ENCODE measurements at places on chromosomes 3 and 15.

- no peak for DNase-seq
Measured at GRCh38 chr3:24829629-24830229, 335.1 kb upstream of the THRB start.

DNA sequence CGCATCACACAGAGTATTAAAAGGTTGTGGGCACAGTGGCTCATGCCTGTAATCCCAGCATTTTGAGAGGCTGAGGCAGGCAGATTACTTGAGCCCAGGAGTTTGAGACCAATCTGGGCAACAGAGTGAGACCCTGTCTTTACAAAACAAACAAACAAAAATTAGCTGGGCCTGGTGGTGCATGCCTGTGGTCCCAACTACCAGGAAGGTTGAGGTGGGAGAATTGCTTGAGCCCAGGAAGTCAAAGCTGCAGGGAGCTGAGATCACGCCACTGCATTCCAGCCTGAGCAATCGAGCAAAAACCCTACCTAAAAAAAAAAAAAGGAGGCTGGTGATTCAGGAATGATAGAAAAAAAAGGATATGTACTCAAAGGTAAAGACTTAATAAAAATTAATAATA lies 28.2 kb upstream of the ST6GAL1 start:
- no peak for DNase-seq

GRCh38 chr3:155282385-155283091 lies 10.9 kb downstream of the STRIT1 start:
- DNase-seq = no peak

DNA sequence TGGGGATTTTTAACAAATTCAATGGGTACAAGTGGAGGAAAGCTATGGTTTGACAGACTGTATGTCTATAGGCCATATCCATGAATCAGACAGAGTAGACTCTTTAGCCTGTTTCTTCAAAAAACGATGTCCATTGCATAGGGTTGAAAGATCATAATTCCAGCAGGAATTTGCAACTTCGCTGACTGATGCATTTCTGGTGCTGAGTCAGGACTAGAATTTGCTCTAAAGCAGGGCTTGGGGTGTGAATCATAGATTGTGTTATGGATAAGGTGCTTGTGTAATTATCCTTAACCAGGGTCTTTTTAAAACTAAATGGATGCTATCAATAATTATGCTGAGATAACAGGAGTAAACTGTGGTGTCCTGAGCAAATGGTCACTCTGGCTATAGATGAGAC lies 200.4 kb upstream of the TBC1D5 start:
- DNase-seq = no peak

- DNase-seq = no peak
Measured at GRCh38 chr3:195148549-195148948, 122.4 kb downstream of the XXYLT1 start.

- no peak for DNase-seq
Measured at GRCh38 chr3:125001557-125002413, 54.0 kb downstream of the HEG1 start.

- no peak for DNase-seq
Measured at GRCh38 chr15:78550194-78550593, 9.9 kb downstream of the PSMA4 start.

DNA sequence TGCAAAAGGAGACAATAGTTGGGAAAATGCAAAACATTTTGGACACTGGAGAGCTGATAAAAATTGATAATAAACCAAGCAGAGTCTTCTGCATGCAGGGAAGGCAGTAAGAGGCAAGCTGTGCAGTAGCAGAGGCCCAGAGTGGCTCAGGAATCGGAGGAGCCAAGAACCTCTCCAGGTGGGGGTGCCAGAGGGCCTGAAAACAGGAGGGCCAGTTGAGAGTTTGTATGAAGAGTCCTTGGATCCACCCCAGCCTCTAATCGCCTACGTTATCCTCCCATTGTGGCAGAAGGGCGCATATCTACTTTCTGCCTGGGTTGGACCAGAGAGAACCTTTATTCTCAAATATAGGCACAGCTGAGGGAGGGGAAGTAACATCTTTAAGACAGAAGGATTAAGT lies 48.9 kb upstream of the RBP1 start:
- DNase-seq = no peak

- no peak for DNase-seq
Measured at GRCh38 chr15:99571299-99571698, 5.5 kb downstream of the MEF2A start.

DNA sequence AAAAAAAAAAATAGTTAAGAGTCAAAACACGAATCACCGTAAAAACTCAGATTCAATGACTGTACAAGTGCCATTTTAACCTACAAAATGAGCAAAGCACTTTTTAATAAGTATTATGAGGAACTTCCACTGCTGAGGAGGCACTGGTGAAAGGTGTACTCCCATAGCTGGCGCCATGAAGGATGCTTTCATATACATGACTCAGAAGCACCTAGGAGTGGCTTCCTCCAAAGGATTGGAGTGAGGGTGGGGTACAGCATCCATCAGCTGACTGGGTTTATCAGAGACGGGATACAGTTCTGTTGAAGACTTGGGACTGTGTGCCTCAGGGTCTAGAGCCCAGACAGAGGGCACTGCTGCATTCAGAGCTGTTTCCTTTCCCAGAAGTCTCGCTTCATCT lies 60.9 kb upstream of the MEX3B start:
- no peak for DNase-seq

DNA sequence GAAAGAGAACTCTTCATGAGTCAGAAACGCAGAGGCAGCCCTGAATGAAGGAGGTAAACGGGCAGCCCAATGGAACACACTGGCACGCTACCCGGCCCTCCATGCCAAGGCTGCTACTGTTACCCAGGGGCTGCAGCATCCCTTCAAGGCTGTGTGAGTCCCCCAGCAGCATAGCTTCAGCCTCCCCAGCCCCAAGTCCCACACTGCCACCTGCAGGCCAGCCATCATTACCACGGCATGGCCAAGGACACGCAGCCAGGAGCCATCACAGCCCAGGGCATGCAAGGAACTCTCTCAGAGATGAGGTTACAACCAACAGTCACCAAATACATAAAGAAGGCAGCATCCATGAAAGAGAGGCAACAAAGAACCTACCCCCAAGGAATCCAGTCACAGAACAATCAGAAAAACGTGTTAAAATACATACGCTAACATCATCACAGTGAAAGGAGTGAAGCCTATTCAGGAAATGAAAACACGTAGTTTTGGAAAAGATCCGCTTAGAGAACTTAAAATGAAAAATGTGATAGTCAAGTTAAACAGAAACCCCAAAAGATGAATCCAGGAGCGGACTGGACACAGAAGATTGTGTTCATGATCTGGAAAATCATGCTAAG lies 22.4 kb downstream of the PLA2G4F start:
- DNase-seq = peak; percentile 20

- peak; percentile 70 for DNase-seq
Measured at GRCh38 chr3:58463181-58463941, 28.5 kb upstream of the KCTD6 start.

GRCh38 chr3:32147933-32148332 lies 41.5 kb downstream of the GPD1L start:
- no peak for DNase-seq

- no peak for DNase-seq
Measured at GRCh38 chr3:103218793-103219192, 784.0 kb downstream of the ZPLD1 start.

DNA sequence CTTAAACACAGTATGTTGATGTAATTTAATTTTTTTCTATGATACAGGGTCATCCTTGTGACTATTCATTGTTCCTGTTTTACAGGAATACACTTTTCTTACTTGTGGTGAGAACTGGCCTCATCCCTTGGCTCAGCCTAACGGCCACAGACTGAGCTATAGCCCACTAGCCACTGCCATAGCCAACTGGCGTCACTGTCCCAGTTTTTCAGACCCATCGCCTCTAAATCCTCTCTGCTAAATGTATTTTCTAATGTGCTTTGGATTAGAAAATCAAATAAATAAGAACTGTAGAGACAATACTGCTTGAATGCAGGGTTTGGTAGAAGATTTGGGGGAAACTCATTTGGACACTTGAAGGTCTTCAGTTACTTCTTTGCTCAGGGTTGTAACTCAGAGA lies 113.1 kb downstream of the TIGIT start:
- no peak for DNase-seq

- no peak for DNase-seq
Measured at GRCh38 chr3:134917631-134918030, 122.6 kb downstream of the EPHB1 start.

DNA sequence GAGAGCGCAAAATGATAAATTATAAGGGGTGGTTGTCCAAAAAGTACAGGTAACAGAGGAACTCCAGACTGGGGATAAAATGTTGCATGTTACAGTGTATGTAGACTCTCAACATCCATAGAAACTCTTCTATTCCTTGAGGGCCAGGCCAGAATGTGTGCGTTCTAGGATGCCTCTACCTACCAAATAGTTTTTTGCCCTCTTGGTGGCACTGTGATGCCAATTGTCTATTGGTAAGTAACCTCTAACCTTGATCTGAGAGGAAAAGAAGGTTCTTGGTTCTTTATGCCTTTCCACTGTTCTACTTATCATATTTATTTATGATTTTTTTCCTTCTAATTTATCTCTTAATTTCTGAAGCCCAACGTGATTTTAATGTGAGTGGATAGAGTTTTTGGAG lies 424.6 kb downstream of the GRM7 start:
- no peak for DNase-seq

- no peak for DNase-seq
Measured at GRCh38 chr3:187256051-187256616, 35.4 kb downstream of the MASP1 start.

DNA sequence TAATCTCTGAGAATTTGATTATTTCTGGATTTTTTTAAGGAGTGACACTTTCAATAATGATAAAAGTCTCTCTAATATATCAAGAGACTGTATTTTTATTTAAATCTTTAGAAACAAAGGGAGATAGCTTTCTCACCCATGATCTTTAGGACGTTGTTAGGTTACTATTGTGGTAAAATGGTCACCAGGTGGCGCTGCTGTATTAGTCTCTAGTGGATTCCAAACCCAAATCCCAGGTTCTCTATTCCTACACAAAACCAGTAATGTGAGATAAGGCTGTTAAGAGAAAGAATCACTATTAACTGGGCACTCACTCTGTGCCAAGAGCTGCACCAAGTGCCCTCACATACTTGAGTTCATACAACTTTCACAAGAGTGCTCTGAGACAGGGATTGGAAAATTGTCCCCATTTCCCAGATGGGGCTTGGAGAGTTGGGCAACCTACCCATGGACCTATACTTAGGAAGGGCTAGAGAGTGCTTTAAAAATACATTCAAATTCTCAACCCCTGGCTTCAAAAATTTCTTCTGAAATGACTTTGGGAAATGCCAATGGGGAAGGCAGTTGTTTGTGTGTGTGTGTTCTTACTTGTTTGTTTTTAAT lies 593.4 kb upstream of the TGFBR2 start:
- DNase-seq = peak; percentile 53

- DNase-seq = no peak
Measured at GRCh38 chr3:41600616-41601015, 361.3 kb downstream of the ULK4 start.

DNA sequence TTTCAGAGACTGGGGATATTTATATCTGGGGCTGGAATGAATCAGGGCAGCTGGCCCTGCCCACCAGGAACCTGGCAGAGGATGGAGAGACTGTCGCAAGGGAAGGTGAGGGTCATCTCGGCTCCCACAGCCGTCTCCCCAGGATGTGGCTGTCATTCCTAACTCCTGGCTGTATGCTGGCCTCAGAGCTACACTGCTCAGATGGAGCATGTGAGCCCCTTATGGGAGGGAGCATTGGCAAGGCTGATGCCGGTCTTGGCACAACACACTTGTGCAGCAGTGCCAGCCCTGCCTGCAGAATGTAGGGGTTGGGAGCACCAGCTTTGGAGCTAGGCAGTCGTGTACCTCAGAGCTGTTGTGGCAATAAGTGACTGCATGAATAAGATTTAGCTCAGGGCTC lies 5.2 kb downstream of the RCCD1 start:
- no peak for DNase-seq

DNA sequence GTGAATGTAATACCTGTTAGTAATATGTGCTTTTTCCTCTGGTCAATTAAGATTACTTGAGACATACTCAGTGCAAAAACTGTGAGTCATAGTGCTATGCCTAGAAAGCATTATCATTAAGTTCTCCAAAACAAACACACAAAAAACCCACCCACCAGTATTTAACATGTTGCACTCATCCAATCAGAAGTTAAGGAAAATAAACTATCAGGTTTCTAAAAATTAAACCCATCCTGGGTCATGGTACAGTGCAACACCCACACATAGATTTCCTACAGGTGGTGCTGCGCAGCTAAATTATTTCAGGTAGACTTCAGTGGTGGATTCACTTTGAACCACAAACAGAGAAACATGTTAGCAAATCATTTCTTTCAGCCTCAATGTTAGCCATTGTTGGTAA lies 264.4 kb upstream of the VEPH1 start:
- DNase-seq = no peak

GRCh38 chr15:67505675-67506572 lies 15.0 kb upstream of the C15orf61 start:
- DNase-seq = no peak

DNA sequence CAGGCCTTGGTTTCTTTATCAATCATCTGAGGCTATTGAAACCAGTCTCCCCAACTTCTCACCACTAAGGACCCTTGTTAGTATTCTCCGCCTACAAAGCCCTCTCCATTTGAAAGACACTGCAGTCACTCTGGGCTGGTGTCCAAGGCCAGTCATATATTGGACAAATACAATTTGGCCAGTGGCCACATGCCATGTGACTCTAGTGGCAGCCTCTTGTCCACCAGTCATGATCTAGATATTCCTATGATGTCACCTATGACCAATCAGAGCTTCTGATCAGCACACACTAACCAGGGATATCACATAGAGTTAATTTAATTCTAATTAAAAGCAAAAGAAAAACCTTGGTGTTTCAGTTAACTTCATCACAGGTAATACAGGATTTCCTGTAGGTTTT lies 68.2 kb downstream of the RAB11A start:
- no peak for DNase-seq

DNA sequence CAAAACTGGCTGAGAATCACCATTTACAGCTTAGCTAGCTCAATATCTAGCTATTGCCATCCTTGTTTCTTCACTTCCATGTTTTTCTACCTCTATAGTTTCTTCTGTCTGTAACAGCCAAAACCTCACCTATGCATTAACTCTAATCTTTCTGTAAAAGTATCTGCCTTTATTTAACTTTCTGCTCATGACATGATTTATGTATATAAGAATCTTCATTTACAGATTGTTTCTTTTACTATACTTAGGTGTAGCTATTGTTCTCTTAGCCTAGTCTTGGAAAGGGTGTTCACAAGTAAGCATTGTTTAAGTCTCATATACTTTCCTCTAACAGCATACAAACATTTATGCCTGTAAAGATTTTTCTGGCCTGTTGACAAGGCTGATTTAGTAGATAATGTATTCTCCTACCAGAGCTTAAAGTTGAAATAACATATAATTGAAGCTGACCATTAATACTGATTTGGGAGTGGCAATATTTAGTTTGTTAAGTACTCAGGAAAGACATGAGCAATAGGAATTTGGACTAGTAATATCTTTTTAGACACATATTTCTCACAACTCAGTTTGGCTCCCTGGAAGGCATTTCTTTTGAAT lies 9.4 kb downstream of the FILIP1L start:
- no peak for DNase-seq

- DNase-seq = no peak
Measured at GRCh38 chr15:71435552-71435951, 320.3 kb downstream of the THSD4 start.

- no peak for DNase-seq
Measured at GRCh38 chr15:50476143-50476542, 51.9 kb downstream of the USP8 start.

Measured in Peyer's patch (tissue), 4 donors.